Effector memory CD4-positive, alpha-beta T cell (primary cell): ENCODE measurements at places on chromosomes 1 and 21.

DNA sequence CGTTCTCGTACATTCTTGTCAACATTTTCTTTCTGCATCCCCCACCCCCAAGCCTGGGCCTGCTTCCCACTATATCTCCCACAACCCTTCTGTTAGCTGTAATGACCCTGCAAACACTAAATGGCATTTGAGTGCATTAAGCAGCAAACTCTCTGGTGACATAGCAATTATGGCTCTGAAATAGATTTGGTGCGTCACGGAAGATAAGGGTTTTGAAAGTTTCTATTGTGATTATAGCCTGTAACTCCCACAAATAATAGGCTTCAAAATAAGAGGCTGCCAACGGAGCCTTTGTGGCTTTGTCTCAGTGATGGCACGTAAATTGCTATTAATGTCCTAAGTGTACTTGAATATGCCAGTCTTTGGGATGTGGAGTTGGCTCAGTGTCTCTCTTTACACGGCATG is 277.6 kb downstream of the PBX1 start:
- DNase-seq = no peak

GRCh38 chr1:213425376-213426030 is 374.5 kb downstream of the RPS6KC1 start:
- DNase-seq = no peak

DNA sequence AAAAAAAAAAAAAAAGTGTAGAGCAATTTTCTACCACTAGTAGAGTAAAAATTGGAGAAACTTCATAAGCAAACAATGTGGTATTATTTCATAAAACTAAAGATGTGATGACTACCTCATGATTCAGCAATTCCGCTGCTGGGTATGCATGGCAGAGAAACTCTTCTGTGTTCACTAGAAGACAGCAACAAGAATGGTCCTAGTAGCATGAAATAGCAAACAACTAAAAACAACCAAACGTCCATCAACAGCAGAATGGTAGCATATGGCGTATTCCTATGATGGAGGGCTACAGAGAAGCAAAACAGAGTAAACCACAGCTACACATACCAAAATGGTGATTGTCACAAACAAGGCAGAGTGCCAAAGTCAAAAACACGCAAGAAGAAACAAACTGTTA is 18.9 kb downstream of the HTR1D start:
- no peak for DNase-seq

- DNase-seq = no peak
Observed at GRCh38 chr1:97307151-97307550, 585.6 kb downstream of the PTBP2 start.

GRCh38 chr1:25023190-25023578 is 93.1 kb upstream of the RUNX3 start:
- DNase-seq = no peak

DNA sequence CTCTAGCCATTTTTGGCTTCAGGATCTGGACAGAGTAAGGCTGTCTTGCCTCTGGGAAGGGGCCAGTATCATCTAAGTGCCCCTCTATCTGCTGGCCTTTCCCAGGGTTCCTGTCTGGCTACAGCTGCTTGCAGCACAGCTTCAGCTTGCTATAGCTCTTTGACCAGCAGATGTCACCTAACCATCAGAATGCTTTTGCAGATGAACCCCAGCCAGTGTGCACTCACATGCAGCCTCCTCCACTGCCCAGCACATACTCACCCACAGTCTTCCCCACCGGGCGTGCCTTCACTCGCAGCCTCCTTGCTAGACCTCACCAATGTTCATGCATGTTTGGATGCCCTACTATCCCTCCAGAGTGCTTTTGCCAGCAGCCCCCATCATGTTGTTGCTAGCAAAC is 769.0 kb downstream of the BRINP3 start:
- DNase-seq = no peak

- DNase-seq = no peak
Observed at GRCh38 chr1:20668581-20668980, 7.4 kb upstream of the DDOST start.

GRCh38 chr1:218365226-218365999 is 20.3 kb downstream of the TGFB2 start:
- DNase-seq = no peak
